Mesothelial cell of epicardium (in vitro differentiated cells): ENCODE measurements at places on chromosomes 6 and 20.

DNA sequence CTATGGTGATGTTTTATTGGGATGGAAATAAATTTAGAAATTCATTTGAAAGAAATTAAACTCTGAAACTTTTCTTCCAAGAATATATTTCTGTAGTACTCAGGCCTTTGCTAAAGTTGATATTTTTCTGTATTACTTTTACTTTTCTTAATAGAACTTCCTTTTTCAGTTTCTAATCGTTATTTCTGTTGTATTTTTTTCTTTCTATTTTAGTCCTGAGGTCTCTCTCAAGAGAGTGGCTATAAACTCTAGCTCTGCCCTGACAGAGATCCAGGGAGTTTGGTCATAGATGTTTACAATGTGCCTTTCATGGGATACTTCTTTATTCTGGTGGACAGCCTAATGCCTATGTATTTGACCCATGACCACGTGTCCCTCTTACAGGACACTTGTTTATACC is 51.0 kb downstream of the OR2B6 start:
- H3K27ac ChIP-seq, result no peak overlapping the region
- peaks cover 20% of the 10 kb centered on the region for H3K4me1 ChIP-seq
- peaks cover 13% of the 10 kb centered on the region for H3K27me3 ChIP-seq

DNA sequence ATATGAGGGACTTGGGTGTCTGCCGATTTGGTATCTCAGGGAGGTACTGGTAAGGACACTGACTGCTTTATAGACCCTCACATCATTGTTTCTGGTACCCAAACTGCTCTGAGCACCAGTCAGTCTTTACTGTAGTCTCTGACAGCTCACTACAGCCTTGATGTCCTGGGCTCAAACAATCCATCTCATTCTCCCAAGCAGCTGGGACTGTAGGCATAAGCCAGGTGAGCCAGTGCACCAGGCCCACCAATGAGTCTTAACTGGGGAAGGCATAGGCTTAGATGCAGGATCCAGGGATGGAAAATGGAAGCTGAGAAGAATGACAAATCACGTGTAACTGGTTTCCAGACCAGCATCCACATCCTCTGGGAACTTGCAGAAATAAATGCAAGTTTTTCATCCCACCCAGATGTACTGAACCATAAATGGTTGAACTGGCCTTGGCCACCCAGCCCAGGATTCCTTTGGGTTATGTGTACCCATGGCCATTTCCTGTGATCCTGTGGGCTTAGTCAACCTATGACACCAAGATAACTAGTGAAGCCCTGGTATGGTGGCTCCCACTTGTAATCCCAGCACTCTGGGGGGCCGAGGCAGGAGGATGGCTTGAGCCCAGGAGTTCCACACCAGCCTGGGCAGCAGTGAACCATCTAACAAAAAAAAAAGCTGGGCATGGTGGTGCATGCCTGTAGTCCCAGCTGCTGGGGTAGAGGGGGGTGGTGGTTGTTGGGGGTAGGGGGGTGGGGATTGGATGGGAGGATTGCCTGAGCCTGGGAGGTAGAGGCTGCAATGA is 5.8 kb downstream of the TUBB start:
- no peak overlapping the region for H3K4me3 ChIP-seq
- no peaks in the 10 kb centered on the region for H3K27me3 ChIP-seq
- H3K27ac ChIP-seq, result peak overlapping the region; percentile 48
- no peak for DNase-seq
- peaks cover 36% of the 10 kb centered on the region for H3K36me3 ChIP-seq

- H3K4me3 ChIP-seq, result no peak overlapping the region
- no peaks in the 10 kb centered on the region for H3K36me3 ChIP-seq
- no peaks in the 10 kb centered on the region for H3K4me1 ChIP-seq
- no peak overlapping the region for H3K27ac ChIP-seq
- no peak for DNase-seq
These were observed 32.8 kb downstream of the HTR1B start for GRCh38 chr6:77430504-77430903.

DNA sequence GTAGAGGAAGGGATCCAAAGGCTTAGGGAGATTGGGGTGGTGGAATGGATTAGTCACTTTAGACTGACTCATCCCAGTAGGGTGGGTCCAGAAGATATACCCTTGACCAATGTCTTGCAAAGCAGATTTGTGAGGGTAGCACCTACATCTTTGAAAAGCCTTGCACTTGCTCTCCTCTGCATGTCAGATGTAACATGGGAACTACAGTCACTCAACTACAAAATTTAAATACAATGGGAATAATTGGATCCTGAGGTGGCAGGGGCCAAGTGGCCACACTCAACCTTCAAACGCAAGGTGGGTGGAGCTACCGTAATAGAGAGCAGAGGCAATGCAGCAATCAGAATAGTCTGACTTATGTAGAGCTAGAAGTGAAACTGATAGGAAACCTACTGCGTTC is 71.2 kb downstream of the ME1 start:
- no peaks in the 10 kb centered on the region for H3K27me3 ChIP-seq
- H3K4me1 ChIP-seq, result no peaks in the 10 kb centered on the region
- H3K4me3 ChIP-seq, result no peak overlapping the region
- no peak overlapping the region for H3K27ac ChIP-seq

DNA sequence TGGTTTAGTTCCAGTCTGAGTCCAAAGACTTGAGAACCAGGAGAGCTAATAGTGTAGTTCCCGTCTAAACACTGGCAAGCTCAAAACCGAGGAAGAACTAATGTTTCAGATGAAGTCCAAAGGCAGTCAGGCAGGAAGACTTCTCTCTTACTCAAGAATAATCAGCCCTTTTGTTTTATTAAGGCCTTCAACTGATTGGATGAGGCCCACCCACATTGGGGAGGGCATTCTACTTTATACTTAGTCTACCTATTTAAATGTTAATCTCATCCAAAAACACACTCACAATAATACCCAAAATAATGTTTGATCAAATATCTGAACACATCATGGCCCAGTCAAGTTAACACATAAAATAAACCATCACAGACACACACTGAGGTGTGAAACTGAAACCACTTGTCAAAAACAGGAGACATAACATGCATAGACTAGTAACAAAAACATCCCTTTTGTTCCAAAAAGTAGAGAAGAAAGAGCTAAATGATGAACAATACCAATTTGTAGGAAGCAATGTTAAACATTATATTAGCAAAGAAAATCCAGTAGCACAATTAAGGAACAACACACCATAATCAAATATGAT is 50.2 kb upstream of the SENP6 start:
- H3K4me3 ChIP-seq, result no peak overlapping the region
- H3K4me1 ChIP-seq, result peaks cover 10% of the 10 kb centered on the region
- DNase-seq, result no peak
- H3K27ac ChIP-seq, result no peak overlapping the region

DNA sequence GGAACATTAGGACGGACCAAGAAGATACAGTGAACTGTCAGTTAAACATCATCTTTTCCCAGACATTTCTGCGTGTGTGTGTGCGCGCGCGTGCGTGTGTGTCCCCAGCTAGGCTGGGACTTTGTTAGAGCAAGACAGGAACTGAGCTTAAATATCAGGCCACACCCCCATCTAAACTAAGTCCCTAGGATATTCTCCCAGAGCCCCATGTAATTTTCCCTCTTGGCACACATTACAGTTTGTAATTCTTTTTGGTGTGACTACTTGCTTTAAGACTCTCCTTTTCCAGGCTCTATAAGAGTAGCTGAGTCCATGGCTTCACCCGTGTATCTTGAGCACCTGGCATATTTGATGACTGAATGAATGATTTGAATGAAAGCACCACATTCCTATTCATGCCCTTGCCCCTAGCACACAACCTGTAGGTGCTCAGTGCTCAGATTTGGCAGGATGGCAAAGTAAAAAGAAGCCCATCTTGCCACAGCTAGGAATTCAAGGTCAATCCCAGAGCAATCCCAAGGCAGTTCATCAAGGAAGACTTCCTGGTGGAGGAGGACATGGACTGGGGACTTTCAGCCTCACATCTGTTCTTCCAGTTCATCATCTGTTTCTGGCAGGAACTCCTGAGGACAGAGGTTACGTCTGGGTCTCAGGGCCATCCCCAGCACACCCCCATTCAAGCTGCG is 69.2 kb downstream of the MRPL14 start:
- no peaks in the 10 kb centered on the region for H3K27me3 ChIP-seq
- H3K36me3 ChIP-seq, result no peaks in the 10 kb centered on the region
- no peak overlapping the region for H3K4me3 ChIP-seq
- no peak for DNase-seq

DNA sequence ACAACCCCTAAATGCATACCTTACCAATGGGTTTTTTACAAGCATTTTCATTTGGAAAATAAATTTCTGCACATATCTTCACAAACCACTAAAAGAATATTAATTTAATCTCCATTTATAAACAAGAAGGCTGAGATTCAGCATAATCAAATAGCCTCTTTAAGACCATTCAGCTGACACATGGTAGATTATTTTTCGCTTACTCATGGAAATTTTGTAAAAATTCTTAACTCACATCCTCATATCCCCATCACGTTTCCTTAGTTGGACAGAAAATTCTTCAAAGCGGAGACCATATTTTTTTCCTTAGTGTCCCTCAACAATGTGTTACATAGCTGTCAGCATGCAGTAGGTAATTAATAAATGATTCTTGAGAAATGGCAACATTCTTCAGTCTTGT is 439.6 kb upstream of the PTCHD4 start:
- no peak for DNase-seq
- peaks cover 2% of the 10 kb centered on the region for H3K36me3 ChIP-seq
- H3K27ac ChIP-seq, result no peak overlapping the region

DNA sequence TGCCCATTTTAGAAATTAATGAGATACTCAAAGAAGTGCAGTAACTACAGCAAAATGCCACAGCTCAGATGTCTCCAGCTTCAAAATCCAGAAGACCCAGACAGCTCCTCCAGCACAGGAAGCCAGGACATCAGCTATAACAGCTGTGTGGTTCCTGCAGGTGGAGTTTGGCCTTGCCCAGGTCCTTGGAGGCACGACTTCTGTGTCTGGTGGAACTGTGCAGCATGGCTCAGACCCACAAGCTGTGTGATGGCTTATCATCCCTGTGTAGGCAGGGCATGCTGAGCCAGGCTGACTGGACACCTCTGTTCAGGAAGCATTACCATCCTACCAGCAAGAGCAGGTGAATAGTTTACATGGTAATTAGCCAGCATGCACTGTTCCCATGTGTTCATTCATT is 26.5 kb upstream of the CD93 start:
- H3K4me1 ChIP-seq, result peaks cover 6% of the 10 kb centered on the region
- H3K27ac ChIP-seq, result no peak overlapping the region
- H3K4me3 ChIP-seq, result no peak overlapping the region
- no peaks in the 10 kb centered on the region for H3K36me3 ChIP-seq

DNA sequence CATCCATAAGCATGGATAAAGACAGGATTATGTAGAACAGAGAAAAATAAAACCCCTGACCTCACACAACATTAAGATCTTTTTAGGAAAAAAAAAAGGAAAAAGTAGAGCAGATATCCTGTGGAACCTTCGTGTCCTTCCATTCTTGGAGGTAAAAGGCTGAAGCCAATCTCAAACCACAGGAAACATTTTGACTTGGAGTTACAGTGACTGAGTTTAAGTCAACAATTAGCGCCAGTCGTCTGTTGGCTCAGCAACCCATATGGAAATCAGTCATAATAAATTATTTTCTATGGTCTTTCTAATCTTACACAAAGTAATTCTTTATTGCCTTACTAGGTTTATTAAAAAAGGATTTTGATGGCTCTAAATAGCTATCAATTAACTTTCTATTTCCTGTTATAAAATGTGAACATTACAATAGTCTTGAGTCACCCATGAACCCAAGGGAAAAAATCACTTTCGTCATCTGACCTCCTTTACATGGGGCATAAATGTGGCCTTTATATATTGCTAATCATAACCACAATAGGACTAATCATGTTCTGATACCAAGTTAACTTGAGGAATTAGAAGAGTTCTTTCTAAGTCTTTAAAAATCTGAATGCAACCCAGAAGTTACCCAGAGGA is 592.9 kb downstream of the TFAP2B start:
- DNase-seq, result no peak
- peaks cover 12% of the 10 kb centered on the region for H3K27me3 ChIP-seq
- H3K36me3 ChIP-seq, result no peaks in the 10 kb centered on the region
- H3K4me3 ChIP-seq, result no peak overlapping the region
- peaks cover 5% of the 10 kb centered on the region for H3K4me1 ChIP-seq

DNA sequence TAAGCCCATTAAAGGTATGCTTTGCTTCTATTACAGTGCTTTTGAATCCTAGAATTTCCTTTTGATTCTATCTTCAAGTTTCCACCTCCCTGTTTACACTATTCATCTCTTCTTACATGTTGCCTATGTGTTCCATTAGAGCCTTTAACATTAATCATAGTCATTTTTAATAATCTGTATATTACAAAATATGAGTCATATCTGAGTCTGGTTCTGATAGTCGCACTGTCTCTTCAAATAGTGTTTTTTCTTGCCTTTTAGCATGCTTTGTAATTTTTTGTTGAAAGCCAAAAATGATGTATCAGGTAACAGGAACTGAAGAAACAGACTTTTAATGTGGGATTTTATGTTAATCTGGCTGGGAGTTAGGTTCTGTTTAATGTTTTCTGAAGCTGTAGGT is 68.4 kb downstream of the DNAAF9 start:
- no peaks in the 10 kb centered on the region for H3K27me3 ChIP-seq
- no peak for DNase-seq
- H3K4me3 ChIP-seq, result no peak overlapping the region
- peaks cover 53% of the 10 kb centered on the region for H3K36me3 ChIP-seq

DNA sequence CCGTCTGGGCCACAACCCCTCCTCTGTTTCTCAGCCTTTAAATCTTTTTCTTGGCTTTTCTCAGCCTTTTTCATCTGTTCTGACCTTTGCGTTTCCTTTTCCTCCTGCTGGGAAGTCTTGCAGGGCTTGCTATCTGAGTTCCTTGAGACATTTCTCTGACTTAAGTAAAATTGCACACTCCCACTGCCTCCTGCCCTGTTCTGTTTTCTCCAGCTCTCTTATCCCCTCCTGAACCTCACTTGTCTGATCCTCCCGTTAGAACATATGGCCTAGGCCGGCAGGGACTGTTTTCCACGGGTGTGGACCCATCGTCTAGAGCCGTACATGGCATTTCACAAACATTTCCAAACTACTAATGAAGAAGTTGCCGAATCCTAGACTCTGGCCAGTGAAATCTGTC is 63.0 kb downstream of the ARID1B start:
- peak overlapping the region; percentile 62 for H3K27ac ChIP-seq
- peak overlapping the region; percentile 28 for H3K4me3 ChIP-seq

- no peak overlapping the region for H3K4me3 ChIP-seq
- peak; percentile 87 for DNase-seq
- H3K36me3 ChIP-seq, result no peaks in the 10 kb centered on the region
- H3K27me3 ChIP-seq, result no peaks in the 10 kb centered on the region
- no peak overlapping the region for H3K27ac ChIP-seq
These were observed 33.2 kb downstream of the NT5E start for GRCh38 chr6:85482905-85483700.

DNA sequence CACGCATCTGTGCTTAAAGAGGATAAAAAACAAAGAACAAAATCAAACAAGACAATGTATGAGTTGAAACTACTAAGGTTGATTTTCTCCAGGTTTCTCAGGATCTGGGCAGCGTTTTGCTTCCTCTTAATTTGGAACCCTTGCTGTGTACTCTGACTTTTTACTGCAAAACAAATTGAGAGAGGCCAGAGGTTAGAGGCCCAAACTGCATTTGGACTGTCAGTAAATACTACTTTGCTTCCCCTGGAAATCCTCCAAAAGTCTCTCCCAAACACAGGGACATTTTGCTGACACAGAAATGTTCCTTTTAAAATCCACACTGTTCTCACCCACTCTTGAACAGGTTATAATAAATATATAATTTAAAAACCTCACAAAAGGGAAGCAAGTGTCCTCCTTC is 1.1 kb downstream of the ARG1 start:
- no peaks in the 10 kb centered on the region for H3K4me1 ChIP-seq
- H3K27ac ChIP-seq, result no peak overlapping the region
- H3K4me3 ChIP-seq, result no peak overlapping the region
- no peak for DNase-seq
